ENCODE measurements at places on chromosomes 13 and 19.

GRCh38 chr19:38266981-38267597 is 2.7 kb downstream of the SPINT2 start:
- no peak for DNase-seq

DNA sequence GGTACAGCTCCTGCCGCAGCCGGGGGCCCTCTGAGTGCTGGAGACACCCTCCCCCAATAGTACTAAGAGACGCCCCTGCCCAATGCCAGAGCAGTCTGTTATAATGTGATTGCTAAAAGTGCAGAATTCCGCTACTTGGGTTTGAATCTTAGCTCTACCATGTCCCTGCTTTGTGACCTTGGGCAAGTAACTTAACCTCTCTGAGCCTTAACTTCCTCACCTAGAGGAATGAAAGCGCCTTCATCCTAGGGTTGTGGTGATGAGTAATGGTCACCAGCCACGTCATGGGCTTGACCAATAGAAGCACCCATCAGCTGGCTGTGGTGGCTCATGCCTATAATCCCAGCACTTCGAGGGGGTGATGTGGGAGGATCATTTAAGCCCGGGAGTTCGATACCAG is 6.5 kb downstream of the PLEKHG2 start:
- no peak for DNase-seq

- no peak for DNase-seq
These were observed 232.5 kb upstream of the SERP2 start for GRCh38 chr13:44140888-44141724.

DNA sequence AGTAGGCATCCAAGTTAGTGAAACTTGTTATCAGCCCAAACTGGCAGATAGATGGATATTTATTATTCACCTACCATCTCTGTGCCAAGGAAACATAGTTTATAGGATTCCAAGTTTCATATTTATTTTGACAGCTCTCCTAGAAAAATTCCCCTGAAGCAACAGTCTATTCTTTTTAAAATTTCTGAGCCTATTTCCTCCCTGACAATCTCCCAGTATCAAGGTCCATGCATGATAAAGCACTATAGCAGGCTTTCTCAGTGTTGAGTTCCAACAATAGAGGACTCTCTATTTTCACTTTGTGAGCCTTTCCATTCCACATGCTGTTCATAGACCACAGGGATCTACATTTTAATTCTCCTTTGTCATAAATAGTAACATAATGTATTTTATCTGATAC is 312.6 kb downstream of the SLITRK6 start:
- DNase-seq = no peak

DNA sequence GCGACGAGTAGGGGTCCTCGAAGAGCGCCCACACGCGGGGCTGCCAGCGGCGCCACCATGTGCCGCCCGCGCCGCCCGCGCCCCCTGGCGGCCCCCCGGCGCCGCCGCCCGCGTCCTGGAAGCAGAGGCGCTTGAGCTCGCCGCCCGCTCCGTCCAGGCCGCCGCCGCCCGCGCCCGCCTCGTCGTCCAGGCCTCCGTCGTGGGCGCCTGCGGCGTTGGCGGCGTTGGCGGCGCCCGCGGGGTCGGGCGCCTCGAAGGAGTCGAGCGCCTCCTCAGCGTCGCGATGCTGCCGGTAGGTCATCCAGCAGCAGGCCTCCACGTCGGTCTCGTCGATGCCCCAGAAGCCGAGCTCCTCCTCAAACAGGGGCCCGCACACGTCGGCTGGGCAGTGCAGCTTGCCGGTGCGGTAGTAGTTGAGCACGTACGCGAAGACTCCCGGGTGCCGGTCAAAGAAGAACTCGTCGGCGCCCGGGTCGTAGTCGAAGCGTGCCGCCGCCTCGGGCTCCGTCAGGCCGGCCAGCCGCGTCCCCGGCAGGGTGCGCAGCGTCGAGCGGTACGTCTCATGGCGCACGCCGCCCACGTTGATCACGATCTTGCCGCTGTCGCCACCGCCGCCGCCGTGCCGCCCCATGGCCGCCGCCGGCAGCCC is 829 bp downstream of the KCNC3 start:
- no peak for DNase-seq

- no peak for DNase-seq
These were observed 9.2 kb upstream of the GSX1 start for GRCh38 chr13:27783111-27783510.

DNA sequence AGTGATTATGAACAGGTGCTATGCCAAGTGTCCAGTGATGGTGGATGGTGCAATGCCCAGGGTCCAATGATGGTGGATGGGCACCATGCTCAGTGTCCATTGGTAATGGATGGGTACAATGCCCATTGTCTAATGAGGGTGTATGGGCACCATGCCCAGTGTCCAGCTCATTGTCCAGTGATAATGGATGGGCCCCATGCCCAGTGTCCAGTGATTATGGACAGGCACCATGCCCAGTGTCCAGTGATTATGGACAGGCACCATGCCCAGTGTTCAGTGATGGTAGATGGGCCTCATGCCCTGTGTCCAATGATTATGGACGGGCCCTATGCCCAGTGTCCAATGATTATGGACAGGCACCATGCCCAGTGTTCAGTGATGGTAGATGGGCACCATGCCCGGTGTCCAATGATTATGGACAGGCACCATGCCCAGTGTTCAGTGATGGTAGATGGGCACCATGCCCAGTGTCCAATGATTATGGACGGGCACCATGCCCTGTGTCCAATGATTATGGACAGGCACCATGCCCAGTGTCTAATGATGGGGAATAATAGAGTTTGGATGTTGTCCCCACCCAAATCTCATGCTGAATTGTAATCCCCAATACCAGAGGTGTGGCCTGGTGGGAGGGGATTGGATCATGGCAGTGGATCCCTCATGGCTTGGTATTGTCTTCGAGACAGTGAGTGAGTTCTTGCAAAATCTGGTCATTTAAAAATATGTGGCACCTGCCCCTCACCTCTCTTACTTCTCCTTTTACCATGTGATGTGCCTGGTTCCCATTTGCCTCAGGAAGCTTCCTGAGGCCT is 87.8 kb downstream of the ANKRD10 start:
- DNase-seq = no peak
